ENCODE measurements at places on chromosomes 4 and X. TPM values are rescaled to one million over a fixed set of nuclear protein-coding genes. Genes with fewer than 3 reads are reported as not detected.

Gene SH3TC1
- 31.1 TPM for total RNA-seq

Gene HPGDS
- 1.8 TPM for total RNA-seq

Gene TCEAL3
- 21.8 TPM for total RNA-seq

Gene ADAMTS3
- 0.33 TPM for total RNA-seq

Gene EDNRA
- 1.3 TPM for total RNA-seq

Gene TMPRSS11B
- not detected for total RNA-seq

Gene DGKK
- total RNA-seq, result not detected

Gene ITM2A
- 16.1 TPM for total RNA-seq

Gene MAGEA2B
- not detected for total RNA-seq

Gene CTAG2
- total RNA-seq, result not detected

Gene CT45A2
- not detected for total RNA-seq

Gene GATA1
- not detected for total RNA-seq

Gene CFP
- 1.8 TPM for total RNA-seq

Gene ENPEP
- total RNA-seq, result 0.78 TPM

Gene GATB
- total RNA-seq, result 7.3 TPM

Gene GYG2
- 21.4 TPM for total RNA-seq
